ENCODE measurements at places on chromosomes 2 and 18.

GRCh38 chr2:10393640-10393982 is 54.5 kb downstream of the ODC1 start:
- DNase-seq: no peak

DNA sequence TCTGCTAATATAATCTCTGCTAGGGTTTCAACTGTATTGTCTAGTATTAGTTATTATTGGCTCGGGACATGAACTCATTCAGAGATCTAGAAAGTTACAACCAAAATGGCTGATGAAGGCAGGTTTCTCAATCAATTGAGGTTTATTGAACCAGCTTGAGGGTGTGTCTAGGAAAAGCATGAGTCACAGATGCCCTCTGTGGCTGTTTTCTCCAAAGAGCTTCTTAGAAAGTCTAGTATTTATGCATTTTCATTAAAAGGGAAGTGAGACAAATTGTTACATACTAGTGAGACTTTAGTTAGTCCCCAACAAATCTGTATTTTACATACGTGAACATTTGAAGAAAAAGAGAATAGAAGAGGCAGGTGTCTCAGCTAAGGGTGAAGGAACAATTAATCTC is 23.0 kb upstream of the RTTN start:
- DNase-seq: no peak

DNA sequence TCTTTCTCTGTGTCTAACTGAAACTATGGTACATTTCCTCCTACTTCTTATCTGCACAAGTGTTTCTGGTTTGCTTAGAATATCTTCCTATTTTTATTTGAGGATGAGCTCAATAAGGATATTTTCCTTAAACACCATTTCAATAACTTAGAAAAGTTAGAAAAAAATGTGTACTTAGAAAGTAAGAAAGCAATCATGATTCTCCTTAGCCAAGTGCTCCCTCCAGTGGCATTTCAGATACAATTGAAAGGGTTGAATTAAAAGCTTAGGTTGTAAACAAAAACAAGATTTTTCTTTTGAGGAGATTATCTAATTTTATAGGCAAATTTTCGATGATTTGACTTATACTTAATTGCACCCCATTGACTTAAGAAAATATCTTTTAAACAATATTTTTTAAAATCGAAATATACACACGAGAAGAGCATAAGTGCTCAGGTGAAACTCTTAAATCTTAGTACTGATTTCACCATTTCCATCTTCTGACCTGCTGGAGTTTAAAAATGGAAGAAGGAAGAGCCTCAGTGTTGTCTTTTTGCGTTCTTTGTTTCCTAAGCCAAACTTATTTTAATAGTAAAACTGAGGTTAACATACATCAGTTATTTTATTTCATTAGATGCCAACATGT is 26.9 kb downstream of the C18orf63 start:
- DNase-seq: peak; percentile 53

GRCh38 chr2:222037211-222037610 is 261.6 kb downstream of the PAX3 start:
- no peak for DNase-seq

- DNase-seq: no peak
These were observed 69.7 kb downstream of the ACYP2 start for GRCh38 chr2:54185105-54185504.

GRCh38 chr2:172908275-172908674 is 167.4 kb upstream of the MAP3K20 start:
- DNase-seq: no peak

- DNase-seq: no peak
These were observed at the start of gene GNLY for GRCh38 chr2:85694052-85695025. Gene GNLY (plus strand): TSS chr2:85694358. CDS start chr2:85694419, 61 bp downstream.

GRCh38 chr18:23487738-23488570 is 15.4 kb upstream of the RMC1 start:
- DNase-seq: no peak

- no peak for DNase-seq
These were observed 10.0 kb downstream of the WDR35 start for GRCh38 chr2:19979932-19980331.

DNA sequence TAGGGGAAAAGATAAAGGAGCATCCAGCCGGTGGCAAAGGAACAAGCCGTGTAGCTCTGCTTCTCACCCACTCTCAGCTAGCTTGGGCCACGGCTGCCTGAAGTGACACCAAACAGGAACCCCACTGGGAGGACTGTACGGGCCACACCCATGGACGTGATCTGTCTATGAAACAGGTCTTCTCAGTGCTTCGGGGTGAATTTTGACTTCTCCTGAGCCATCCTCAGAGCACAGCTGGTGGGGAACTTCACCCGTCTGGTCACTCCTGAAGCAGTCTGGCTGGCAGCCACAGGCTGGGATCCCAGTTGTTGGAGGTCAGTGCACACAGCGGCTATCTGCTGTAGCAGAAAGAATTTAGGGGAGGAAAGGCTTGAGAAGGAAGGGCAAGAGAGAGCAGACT is 223.8 kb downstream of the FAM210A start:
- no peak for DNase-seq

GRCh38 chr2:241316825-241317224 is 1.1 kb downstream of the SEPTIN2 start:
- no peak for DNase-seq

DNA sequence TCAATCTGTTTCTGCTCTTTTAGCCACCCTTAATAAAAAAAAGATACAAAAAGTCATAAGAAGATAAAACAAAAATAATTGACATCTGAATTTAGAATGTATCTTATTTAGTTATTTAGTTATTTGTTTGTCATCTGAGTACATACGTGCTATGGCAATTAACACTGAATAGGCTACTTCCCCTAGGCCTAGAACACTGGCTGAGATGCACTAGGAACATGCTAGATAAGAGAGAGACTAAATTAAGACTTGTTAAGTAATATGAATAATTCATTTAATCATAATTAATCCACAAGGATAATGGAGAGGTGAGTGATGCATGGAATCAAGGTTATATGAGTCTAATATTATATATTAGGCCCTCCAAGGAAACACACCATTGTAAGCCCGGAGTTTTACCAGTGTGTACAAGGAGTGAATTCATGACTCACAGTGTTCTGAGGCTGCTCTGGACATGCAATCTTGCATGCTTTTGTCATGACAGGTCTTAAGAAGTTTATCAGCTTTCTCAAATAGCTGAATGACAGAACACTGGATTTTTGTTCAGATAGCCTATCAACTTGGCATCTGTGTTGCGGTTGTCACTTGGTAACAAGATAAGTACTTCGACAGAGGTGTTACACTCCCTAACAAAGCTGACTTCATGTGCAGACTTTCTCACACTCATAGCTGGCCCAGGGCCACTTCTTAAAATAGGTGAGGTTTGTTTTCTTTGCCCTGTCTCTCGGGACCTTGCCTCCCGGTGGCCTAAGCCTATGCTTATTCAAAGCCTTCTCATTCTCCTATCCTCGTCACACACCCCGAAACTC is 5.0 kb upstream of the SERPINB2 start:
- no peak for DNase-seq

DNA sequence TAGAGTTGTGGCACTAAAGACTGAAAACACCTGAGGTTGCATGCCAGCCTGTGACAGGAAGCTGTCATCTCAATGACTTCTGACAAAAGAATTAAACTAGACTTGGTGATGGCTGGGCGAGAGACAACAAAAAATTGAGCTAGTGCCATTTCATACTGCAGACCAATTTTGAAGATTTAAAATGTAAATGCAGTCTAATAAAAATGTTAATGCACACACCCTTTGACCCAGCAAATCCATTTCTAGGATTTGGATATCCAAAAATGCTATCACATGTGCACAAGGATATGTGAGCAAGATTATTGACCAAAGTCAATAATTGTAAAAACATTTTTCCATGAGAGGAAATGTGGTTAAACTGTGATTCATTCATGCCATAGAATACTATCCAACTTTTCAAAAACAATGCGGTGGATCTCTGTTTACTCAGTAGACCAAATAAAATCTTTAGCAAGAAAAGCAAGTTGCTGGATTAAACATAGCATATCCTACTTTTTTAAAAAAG is 5.6 kb downstream of the FBXO36 start:
- no peak for DNase-seq

GRCh38 chr2:164302786-164303185 is 318.5 kb downstream of the GRB14 start:
- peak; percentile 79 for DNase-seq

GRCh38 chr2:232245111-232245510 is 133.4 kb upstream of the ALPP start:
- DNase-seq: no peak

- no peak for DNase-seq
These were observed 180.5 kb downstream of the HDAC4 start for GRCh38 chr2:239220341-239220740.

DNA sequence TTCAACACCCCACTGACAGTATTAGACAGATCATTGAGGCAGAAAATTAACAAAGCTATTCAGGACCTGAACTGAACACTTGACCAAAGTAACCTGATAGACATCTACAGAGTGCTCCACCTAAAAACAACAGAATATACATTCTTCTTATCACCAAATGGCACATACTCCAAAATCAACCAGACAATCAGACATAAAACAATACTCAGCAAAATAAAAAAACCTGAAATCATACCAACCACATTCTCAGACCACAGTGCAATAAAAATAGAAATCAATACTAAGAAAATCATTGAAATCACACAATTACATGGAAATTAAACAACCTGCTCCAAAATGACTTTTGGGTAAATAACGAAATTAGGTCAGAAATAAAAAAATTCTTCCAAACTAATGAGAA is 15.8 kb downstream of the PFN4 start:
- no peak for DNase-seq

- DNase-seq: no peak
These were observed 204.1 kb upstream of the CYRIA start for GRCh38 chr2:16869711-16870110.

- peak; percentile 15 for DNase-seq
These were observed 1.6 kb downstream of the KCNJ3 start for GRCh38 chr2:154700136-154700535.

DNA sequence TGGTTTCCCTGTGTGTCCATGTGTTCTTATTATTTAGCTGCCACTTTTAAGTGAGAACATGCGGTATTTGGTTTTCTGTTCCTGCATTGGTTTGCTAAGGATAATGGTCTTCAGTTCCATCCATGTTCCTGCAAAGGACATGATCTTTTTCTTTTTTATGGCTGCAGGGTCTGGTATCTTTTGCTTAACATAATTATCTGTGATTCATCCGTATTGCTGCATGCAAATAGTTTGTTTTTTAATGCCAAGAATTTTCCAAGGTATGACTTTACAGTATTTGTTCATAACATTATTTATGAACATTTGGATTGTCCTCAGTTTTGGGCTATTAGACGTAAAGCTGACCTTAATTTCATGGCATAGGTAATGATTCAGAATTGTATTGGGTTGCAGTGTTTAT is 17.8 kb downstream of the GIGYF2 start:
- DNase-seq: no peak

DNA sequence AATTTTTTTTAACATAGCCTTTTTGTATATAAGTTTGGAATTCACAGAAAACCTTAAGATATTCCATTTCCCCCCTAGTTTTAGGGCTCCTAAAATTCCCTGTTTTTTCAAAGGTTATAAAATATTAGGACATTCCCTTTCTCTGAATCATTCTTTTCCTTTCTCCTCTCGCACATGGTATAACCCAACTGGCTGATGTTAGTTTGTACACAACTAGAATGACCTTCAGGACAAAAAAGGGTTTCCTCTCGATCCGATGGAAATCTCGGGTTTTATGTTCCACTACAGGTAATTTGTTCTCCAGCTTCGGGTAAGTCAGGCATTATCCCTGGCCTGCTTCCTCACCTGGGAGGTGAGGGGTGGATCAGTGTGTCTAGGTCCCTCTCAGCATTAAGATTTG is 215.1 kb downstream of the LDLRAD4 start:
- no peak for DNase-seq

DNA sequence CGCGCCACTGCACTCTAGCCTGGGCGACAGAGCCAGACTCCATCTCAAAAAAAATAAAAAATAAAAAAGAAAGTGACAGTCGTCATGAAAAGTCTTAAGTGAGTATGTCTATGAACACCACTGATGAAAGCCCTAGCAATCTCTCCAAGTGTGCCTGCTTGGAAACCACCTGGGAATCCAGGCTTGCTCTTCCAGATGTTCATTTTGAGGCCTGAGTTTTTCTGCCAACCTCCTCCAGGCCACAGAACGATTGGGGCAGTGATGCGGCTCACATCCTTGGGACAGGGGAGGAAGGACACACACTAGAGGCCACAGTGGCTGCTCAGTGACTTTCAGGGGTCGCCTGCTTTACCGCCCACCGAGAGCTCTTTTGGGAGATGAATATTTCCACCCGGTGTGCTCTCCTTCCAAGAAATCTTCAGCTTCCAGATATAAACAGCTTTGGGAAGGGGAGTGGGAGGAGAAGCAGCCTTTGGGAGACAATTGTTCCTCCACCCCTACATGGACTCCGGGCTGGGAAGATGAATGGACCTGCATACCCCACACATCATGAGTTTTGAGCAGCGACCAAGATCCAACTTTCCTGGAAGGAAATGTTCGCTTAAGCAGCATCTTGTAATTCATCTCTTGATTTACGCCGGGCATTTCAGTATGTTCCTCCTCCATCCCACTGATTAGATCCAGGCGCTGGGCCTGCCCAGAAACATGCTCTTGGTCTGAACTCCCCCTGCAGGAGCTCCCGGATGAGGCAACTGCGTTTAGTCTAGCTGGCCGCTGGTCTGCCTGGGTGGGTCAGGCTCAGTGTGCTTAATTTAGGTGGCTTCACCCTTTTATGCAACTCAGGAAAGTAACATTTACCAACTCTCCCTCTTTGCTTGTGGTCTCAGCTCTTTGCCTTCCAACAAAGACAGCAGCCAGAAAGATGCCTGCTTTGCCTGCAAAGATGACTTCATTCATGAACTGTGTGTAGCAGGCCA is 6.2 kb upstream of the ARMC9 start:
- peak; percentile 84 for DNase-seq

DNA sequence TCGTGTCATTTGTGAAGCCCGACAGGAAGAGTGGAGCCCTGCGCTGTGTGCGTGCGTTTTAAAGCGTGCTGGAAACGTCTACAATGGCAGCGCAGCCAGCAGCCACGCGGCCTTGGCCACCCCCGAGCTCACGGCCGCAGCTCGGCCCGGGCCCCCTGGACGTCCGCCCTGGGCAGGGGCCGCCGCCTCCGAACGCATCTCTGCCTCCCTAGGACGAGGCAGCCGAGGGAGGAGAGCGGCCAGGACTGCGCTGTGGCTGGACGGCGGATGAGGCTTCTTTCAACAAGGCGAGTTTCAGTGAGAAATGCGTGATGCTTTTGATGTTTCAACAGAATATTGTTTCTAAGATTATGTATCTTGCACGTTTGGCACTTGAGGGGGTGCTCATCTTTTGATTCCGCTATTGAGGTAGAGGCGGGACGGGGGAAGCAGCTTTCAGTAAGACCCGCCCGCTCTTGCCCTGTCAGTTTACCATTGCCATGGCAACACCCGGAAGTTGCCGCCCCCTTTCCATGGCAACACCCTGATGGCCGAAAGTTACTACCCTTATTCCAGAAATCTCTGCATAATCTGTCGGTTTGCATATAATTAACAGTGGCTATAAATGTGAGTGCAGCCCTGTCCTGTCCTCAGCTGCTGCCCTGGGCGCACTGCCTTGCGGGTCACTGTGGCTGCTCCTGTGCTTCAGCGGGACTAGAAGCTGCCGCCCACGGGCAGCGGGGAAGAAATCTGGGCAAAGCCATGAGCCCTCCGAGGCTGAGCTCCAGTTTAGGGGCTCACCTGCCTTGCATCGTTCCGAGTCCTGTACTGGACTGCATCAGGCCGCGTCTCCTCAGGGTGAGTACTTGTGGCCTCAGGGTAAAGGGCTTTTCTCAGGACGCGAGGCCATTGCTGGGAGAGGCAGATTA is 38.6 kb downstream of the ADNP2 start:
- DNase-seq: peak; percentile 51
